ENCODE measurements at places on chromosomes 3 and 15.

DNA sequence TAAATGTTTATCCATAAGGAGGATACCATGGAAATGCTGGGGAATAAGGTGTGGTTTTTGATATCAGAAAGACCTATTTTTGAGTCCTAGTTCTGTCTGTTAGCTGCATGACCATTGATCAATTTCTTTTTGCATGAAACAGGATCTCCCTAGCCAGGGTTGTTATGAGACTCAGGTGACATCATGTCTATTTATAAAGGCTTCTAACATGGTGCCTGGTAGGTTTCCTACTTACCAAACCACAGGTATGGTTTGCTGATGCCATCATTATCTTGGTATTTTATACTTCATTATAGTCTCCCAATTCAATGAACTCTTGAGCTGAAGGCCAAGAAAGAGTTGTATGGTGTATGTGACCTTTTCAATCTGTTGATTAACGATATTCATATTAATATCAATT, 144.0 kb downstream of the CLSTN2 start:
- DNase-seq = no peak

GRCh38 chr15:94225616-94226015, 5.7 kb upstream of the MCTP2 start:
- no peak for DNase-seq

GRCh38 chr3:129205109-129205832, 21.6 kb upstream of the CNBP start:
- no peak for DNase-seq

GRCh38 chr15:73225358-73226015, 143.3 kb downstream of the HCN4 start:
- no peak for DNase-seq

DNA sequence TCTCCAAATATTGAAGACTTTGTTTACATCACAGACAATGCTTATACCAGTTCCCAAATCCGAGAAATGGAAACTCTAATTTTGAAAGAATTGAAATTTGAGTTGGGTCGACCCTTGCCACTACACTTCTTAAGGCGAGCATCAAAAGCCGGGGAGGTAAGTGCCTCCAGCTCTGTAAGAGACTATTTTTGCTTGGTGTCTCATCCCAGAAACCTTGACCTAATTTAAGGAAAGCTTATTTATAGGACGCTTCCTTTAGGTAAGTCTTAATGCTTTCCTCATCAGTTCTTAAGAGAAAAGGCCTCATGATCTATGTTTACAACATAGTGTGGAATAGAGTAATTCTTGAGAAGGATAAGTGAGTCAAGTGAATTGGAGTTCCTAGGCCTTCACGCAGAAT, 11.8 kb downstream of the CCNB2 start:
- no peak for DNase-seq

- peak; percentile 31 for DNase-seq
Observed at GRCh38 chr15:57273402-57273801, 102.9 kb upstream of the CGNL1 start.

DNA sequence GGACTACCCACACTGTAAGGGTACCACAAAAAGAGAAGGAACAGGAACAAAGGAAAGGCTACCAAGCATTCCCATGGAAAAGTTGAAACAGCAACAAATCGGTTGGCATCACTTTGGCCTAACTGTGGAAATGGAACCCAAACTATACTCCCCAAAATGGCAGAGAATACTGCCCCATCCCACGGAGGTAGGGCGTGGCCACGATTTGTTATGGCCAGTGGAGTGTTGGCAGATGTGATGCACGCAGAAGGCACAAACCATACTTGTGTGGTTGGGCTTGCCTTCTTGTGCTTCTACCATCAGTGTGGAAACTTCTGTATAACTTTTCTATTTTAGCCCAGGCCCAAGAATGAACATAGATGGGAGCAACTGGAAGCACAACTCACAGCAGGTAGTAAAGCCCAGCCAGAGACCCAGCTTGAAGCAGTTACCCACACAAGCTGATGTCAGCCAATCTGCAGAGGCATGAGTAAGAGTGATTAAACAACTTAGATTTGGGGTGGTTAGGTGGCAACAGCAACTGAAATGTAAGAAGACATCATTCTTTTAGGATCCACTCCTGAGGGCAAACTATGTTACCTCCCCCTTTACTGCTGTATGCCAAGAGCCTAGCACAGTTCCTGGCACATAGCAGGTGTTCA, 64.1 kb downstream of the BTD start:
- DNase-seq = no peak

DNA sequence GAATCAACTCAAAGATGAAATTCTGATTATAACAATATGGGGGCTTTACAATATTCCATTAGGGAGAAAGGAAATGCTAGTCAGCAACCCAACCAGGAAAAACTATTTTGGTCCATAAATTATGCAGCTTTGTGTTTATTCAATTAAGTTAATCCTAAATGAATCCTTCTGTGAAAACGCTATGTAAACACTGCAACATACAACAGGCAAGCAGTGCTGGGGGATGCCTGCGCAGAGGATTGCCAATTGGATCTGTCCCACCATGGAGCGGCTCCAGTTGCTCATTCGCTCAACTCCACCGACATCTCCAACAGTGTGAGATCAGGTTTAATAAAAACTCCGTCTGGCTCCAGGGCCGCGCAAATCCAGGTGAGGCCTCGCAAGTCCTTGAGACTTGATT, 290.5 kb upstream of the VEPH1 start:
- DNase-seq = peak; percentile 6

- DNase-seq = no peak
Observed at GRCh38 chr15:77402740-77403379, 17.0 kb downstream of the PEAK1 start.

GRCh38 chr3:143288944-143289343, 169.4 kb downstream of the CHST2 start:
- peak; percentile 54 for DNase-seq

GRCh38 chr15:90599644-90600043, 69.9 kb downstream of the CRTC3 start:
- DNase-seq = no peak

DNA sequence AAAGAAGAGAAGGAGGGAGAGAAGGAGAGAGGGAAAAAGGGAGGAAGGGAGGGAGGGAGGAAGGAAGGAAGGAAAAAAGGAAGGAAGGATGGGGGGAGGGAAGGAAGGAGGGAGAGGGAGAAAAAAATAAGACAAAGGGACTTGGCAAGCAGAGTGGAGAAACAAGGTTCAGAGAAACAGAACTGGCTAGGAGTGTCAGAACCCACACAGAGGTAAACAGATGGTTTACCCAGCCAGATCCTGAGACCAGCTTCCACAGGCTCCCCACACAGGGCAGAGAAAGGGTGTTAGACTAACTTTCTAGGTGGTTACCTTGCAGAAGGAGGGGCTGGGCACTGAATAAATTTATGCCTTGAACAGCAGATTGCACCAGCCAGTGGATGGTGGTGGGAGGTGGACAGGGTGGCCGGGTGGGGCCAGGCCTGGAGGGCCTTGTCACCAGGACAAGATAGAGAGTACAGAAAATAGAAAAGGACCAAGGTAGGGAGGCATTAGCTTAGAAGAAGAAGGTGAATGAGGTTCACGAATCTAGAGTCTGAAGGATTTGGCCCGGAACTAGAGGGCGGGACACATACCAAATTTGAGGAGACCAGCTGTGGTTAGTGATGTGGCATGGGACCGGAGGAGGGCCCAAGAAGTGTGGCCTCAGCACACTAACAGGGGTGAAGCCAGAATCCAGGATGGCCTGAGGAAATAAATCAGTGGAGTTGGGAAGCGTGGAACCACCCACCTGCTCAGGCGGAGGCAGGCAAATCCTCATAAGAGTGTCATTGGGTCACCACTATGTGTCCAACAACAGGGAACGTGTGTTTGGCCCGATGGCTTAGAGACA, 1.2 kb upstream of the TM4SF1 start:
- peak; percentile 43 for DNase-seq

DNA sequence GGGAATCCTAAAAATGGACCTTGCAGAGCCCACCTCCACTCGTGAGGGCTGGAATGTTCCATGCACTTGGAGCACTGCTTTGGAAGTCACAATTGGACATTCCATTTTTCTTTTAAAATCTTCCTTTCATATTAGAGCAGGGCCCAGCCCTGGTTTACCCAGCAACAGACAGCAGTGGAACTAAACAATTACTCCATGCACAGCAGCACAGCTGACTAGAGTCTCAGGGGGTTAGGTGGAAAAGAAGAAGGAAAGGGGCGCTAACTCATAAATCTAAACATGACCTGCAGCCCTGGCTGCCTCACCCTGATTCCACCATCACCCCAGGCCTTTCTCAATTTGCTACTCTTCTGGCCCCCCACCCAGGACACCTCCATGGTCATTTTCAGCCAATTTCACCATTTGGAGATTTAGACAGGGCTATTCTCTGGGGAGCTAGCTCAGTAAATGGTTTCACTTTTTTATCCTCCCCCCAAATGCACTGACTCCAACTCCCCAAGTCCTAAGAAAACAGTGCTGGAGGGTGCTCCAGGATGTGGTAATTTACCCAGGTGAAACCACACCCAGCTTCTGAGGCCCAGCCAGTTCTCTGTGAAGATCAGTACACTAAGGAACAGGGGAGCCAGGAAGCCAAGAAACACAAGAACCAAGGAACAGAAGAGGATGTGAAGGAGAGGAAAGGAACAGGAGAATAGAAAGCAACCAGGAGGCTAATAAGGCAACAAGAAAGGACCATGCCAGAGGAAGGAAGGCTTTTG, 1.6 kb upstream of the LRRC31 start:
- peak; percentile 82 for DNase-seq

DNA sequence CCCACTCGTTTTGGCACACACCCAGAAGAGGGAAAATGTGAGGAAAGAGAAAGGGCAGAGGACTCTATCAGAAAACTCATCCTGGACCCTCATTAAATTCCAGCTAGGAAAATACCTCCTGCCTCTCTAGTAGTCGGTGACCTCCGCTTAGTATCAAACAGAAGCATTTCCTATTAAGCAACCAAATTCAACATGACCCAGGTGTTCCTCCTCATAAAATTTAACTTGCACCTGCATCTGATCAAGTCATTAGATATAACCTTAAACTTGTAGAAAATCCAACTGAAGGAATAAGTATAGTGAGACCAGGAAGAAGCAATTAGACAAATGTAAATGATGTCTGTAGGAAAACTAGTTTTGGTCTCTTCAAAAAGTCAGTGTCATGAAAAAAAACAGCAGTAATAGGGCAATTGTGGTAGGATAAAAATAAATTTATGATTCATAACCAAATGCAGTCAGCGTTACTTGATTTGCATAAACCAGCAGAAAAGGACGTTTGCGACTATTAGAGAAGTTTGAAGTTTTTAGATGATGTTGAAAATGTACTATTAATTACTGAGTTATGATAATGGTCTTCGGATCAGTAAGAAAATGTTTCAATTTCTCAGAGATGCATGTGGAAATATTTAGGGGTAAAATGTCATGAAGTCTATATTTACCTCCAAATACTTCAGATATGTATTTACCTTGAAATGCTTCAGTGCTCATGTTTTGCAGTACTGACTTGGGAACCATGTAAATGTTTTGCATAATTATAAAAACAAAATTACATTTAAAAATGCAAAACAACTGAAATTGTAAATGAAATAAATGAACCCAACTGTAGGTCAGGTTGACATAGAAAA, 44.6 kb downstream of the LDHAL6B start:
- DNase-seq = no peak

- peak; percentile 78 for DNase-seq
Observed at GRCh38 chr3:196941729-196942225, 551 bp downstream of the NCBP2 start.

- DNase-seq = no peak
Observed at GRCh38 chr15:85707519-85708338, 87.0 kb downstream of the KLHL25 start.

DNA sequence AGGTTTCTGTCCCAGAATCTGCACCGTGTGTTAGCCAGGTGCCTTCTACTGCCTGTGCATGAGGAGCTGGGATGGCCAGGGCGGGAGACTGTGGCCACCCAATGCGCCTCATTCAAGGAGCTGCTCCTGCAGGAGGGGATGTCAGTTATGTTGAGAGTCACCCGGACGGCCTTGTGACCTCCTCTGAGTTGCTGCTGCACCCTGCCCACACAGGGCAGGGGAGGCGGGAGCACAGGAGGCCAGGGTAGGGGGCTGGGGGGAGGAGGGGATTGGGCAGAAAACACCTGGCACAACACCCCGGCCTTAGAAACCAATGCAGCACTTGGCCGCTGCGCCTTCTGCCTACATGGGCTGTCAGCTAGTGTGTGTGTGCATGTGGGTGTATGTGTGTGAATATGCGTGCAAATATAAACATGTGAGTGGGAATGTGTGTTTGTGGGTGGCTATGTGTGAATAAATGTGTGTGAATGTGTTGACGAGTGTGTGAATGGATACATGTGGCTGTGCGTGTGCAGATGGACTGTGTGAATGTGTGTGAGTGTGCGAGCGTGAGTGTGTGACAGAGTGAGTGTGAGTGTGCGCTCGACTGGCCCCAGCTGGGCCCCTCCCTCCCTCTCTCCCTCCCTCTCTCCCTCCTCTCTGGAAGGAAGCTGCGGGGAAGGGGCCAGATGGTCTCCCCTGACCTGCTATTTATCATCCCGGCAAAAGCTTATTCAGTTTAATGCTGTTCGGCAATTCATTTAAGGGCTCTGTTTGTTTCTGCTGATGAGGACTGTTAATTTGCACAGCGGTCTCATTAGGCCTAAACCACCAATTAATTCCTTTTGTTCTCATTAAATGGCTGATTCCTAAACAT, 106.9 kb downstream of the TLE3 start:
- DNase-seq = peak; percentile 90

Data from NCI-H69 (cell line).